ENCODE measurements at places on chromosomes 7 and 10.
A peak's percentile ranks its signal among the peaks of the same experiment; 100 is the strongest.

- DNase-seq, result no peak
These were observed 122.8 kb downstream of the BAMBI start for GRCh38 chr10:28800144-28800543.

DNA sequence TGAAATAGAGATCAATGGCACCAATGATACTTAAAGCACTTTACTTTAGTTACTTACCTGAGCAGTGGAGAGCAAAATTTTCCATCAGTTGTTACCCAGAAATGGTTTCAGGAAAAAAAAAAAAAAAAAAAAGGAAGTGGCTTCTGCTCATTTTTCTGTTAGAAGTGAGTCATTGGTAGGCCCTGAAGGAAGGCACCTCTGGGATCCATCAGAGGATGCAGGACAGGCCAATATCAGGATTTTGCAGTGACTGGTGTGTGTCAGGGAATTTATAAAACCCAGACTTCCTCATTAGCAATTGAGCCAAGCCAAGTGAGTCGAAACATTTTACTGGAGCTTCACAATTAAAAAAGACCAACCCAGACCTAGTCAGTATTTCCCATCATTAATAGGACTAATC lies 2.3 kb upstream of the SMIM30 start:
- no peak for DNase-seq

- no peak for DNase-seq
These were observed 437.9 kb downstream of the SDK1 start for GRCh38 chr7:3738964-3739363.

- no peak for DNase-seq
These were observed 40.7 kb downstream of the PIK3CG start for GRCh38 chr7:106905734-106906133.

GRCh38 chr7:85980740-85981139 lies 663.0 kb upstream of the GRM3 start:
- no peak for DNase-seq

- DNase-seq, result no peak
These were observed 126.0 kb downstream of the SGMS1 start for GRCh38 chr10:50497758-50498157.

DNA sequence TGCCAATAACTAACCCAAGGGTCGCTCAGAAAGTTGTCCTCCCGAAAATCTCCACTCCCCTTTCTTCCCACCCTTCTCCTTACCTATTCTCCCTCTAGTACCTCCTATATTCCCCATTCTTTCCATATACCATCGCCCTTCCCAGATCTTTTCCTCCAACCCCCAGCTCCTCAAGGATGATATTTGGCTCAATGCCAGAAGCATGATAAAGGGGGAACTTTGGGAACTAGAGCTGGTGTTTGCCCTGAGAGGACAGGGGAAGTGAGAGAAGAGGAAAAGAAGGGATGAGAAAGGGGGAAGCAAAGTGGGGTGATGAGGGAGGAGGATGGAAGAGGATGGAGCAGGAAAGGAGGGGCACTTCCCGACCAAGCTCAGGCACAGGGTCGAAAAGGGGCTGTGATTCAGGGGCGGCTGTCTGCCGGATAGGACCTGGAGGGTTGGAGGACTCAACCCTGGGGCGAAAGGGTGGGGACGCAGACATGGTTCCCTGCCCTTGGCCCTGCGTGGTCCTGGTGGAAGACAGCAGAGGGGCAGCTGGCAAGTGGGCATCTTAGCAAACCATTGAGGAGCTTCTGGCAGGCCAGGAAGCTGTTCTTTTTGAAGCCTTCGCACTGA lies 1.8 kb downstream of the OIT3 start:
- no peak for DNase-seq

- DNase-seq, result no peak
These were observed 246.9 kb upstream of the GLI3 start for GRCh38 chr7:42483886-42484285.

DNA sequence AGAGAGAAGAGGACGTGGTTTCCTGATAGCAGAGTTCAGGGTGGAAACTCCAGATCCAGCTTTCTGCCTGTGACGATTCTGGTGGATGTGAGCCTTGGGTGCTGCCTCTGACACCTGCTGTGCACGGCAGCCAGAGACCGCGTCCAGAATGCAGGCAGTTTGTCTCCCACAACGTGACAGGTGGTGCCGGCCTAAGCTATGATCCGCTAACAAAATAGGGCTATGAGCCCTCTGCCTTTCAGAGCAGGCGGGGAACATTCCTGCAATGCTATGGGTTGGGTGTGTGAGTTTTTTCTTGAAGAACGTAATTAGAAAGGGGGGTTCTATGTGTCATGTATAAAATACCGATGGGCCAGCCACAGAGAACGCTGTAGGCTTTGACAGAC lies 297.3 kb upstream of the PRKCQ start:
- DNase-seq, result peak; percentile 93

DNA sequence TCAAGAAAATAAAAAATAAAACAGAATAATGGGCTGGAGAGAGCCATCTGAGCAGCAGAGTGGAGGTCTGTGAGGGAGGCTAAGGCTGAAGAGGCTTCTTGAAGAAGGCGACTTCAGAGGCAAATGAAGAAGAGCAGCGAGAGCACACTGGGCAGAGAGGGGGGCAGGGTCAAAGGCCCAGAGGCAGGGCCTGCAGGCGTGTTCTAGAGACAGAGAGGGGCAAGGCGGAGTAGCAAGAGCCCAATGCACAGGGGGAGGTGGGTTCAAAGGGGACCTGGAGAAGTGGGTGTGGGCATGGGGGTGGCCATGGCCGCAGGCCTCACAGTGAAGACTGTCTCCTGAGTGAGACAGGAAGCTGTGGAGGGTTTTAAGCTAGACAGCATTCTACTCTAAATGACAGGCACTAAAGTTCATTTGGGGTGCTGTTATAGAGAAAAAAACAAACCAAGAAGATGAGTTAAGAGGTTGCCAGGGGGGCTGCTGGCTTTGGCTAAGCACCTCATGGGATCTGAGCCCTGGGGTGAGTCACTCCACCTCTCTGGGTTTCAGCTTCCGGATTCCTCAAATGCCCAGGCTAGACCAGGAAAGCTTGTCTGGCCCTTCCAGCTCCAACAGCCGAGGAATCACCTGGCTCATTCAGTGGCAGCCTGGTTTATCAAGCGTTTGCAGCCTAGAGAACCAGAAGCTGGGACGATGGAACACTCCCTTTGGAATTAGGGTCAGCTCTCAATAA lies 81.7 kb downstream of the DLG5 start:
- no peak for DNase-seq

- peak; percentile 71 for DNase-seq
These were observed 59.6 kb downstream of the RELN start for GRCh38 chr7:103929901-103930311.

- peak; percentile 31 for DNase-seq
These were observed 20.9 kb downstream of the AKR1D1 start for GRCh38 chr7:138097064-138097741.

DNA sequence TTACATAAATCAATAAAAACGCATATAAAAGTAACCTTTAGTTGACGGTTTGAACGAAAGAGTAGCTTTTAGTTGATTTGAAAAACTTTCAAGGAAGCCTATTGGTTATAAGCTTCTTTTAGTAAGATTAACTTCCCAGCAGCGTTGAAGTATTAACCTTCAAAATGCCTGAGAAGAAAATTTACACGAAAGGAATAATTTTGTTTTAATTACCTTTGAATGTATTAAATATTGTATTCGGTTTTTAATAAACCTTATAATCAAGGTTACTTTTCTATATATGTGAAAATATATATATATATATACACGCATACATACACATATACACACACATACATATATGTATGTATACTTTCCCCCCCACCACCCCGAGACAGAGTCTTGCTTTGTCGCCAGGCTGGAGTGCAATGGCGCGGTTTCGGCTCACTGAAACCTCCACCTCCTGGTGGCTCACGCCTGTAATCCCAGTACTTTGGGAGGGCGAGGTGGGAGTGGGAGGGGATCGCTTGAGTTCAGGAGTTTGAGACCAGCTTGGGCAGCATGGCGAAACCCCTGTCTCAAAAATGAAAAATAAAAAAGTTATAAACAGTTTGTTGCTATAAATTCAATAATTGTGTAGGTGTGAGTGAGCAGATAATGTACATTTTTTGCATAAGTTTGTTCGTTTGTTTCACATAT lies 57.6 kb upstream of the EZH2 start:
- DNase-seq, result peak; percentile 83

GRCh38 chr7:55504967-55505658 lies 67.2 kb downstream of the VOPP1 start:
- no peak for DNase-seq

GRCh38 chr10:22598478-22598877 lies 115.9 kb downstream of the PIP4K2A start:
- peak; percentile 67 for DNase-seq
